ENCODE measurements at places on chromosomes 11 and 22.

DNA sequence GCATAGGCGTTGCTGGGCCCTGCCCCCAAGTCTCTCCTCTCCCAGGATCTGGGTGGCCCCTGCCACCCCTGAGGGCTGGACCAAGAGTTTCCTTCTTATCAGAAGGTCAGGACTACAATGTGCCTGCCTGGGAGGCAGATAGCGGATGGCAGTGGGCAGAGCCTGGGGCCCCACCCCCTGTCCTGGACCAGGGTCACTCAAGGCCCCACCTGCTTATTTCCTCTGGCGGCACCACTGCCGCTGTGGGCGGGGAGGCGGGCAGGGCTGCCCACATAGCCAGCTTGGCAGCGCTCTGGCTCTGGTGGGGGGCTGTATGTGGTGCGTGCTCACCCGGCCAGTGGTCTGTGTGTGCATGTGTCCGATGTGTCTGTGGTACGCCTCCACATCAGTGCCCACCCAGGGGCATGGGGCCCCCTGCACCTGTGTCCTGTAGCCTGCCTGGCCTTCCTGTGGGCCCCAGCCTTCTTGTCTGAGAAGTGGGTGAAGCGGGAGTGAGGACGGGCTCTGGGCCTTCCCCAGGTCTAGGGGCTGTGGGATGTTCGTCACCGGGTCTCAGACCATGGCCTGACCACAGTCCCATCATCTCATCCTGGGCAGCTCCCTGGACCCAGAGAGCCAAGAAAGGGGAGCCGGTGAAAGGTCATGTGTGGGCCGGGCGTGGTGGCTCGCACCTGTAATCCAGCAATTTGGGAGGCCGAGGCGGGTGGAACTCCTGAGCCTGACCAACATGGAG, 3.0 kb downstream of the GAS2L1 start:
- DNase-seq, result no peak

DNA sequence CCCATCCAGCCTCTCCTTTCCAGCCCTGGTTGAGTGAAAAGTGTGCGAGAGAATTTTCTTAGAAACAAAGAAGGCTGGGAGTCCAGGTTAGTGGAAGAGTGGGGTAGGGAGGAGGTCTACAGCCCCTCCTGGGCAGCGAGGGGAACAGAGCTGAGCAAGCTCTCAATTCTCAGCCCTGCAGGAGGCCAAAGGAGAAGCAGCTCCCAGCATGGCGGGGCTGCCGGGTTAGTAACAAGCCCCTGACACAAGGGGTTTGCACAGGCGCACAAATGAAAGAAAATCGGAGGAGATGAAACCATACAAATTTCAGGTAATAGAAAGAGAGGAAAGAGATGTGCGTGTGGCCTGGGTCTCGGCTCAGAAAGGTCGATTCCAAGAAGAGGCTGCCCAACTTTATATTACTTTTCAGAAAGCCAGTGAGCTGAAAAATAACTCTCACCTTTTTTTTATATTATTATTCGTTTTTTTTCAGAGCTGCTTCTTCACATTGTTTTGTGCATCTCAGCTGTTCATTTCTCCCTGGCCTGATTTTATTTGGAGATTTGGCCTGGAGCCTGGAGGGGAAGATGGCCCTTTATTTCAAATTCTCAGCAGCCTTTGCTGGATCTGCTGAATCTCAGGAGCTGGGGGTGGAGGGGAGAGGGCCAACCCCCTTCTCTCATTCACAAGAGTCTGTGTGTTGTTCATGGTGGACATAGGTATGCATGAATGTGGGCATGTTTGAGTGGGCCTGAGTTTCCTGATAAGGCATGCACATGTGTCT, 583.2 kb downstream of the BUD13 start:
- no peak for DNase-seq

- no peak for DNase-seq
These were observed 434 bp downstream of the BANF1 start for GRCh38 chr11:66002648-66003225.

- DNase-seq, result no peak
These were observed 86.8 kb downstream of the PTPRJ start for GRCh38 chr11:48066881-48067800.

DNA sequence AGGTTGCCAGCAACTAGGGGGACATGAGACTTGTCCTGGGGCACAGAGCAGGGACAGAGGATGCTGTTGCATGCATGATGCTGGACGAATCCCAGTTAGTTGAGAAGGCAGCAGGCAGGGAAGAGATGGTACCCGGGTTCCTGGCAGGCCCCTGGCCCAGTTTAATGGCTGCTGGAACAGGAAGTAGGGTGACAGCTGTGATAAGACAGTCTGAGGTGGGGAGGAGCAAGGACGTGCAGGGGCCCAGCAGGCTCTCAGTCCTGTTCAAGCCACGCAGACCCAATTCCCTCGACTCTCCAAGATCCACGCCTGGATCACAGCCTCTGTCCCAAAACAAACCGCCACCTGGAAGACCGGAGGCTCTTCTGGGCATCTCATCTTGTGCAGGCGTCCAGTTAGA, 32.0 kb downstream of the LRRC10B start:
- DNase-seq, result no peak

- peak; percentile 83 for DNase-seq
These were observed 25.4 kb upstream of the MUC5B start for GRCh38 chr11:1197431-1197885.

DNA sequence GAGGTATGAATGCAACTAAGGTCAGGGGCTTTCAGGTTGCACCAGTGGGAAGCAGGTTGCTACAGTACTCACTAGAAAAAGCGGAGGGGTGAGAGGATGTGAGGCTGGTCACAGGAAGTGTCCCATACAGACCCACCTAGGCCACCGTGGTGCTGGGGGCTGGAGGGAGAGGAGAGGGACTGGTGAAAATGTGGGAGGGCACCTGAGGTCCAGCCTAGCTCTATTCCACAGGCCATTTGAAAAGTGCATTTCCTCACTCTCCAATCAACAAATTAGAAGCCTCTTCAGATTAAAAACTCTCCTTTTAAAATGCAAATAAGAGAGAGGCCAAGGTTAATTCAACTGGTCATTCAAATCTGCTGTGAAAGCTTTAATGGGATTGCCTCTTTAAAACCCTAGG, 38.6 kb upstream of the NCAM1 start:
- DNase-seq, result no peak

DNA sequence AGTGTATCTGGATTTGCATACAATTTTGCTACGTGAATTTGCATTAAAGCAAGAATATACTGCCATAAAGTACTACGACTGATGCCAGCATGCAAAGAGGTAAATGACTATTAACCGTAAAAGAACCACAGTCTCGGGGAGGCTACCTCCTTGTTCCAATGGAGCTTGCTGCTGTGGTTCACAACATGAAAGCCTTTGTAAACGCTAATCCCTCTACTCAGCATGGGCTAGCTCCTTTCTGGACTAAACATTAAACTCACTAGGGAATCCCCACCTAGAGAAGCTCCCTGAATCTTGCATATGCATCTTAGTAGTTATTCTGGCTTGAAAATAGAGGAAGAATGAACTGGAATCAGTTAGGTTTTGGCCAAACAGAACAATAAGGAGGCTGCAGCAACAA, 60.5 kb upstream of the ARHGAP32 start:
- DNase-seq, result no peak

DNA sequence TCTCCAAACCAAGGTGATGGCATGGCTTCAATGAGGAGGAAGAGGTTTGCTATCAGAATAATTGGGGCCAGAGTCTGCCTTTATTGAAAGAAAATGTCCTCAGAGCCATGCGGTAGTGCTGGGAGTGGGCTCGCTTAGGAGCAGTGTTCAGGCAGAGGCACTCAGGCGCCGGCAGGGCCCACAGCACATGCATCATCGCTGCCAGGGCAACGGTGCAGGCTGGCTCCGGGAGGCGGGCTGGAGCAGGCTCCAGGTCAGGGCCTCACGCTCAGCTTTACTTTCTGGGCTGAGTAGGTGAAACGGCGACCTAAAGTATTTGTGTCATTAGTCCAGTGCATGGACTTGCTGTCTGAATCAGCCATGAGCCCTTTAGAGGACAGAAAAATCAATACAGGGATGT, 169.9 kb upstream of the CCDC90B start:
- DNase-seq, result no peak

DNA sequence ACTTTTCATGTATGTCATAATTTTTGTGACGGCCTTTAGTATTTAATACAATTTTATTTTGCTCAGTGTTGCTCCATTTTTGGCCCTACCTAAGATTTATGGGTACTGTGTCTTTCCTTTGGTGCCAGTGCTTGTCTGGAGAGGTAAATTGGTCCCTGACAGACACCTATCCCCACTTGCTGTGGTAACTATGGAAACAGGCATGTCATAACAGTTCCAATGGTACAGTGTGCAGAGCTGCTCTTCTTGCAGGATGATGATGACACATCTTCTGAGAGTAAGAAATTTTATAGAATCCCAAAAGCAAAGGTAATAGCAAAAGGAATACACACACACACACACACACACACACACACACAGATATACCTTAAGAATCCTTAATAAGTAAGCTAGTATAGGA, 118.5 kb downstream of the ELP4 start:
- DNase-seq, result no peak

DNA sequence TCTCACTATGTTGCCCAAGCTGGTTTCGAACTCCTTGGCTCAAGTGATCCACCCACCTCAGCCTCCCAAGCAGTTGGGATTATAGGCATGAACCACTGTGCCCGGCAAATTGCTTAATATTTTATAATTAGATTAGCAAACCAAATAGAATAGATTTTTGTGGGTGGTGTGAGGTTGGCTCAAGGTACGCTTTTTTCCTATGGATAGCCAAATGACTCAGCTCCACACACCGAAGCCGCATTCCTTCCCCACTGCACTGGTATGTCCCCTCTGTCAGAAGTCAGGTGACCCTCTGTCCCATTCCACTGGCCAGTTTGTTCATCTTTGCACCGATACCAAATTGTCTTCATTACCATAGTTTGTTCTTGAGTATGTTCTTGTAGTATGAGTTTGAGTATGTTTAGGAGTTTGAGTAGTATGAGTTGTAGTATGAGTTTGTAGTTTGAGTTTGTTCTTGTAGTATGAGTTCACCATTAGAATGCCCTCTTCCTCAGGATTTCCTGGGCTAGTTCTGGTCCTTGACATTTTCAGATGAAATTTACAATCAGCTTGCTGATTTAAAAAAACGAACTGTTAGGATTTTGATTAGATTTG, 19.4 kb downstream of the SUSD2 start:
- no peak for DNase-seq

GRCh38 chr11:126165757-126166156, 45.7 kb downstream of the RPUSD4 start:
- DNase-seq, result no peak

DNA sequence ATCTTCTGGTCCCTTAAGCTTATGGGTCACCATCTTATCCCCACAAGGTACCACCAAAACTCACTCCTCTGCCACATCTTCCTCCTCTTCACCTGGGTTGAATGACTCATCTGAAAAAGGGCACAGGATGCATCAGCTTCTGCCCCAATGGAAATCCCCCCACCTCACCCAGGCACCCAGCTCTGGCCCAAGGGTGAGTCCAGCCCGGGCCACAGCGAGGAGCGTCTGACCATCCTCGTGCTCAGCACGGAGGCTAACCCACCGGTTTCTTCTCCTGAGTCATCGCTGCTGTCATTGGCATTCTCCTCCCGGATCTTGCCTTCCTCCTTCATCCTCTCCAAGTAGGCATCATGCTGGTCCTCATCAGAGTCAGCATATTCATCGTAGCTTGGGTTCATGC, 5.3 kb upstream of the TNKS1BP1 start:
- DNase-seq, result no peak

- DNase-seq, result no peak
These were observed 56.1 kb downstream of the SMCO4 start for GRCh38 chr11:93487032-93487483.

DNA sequence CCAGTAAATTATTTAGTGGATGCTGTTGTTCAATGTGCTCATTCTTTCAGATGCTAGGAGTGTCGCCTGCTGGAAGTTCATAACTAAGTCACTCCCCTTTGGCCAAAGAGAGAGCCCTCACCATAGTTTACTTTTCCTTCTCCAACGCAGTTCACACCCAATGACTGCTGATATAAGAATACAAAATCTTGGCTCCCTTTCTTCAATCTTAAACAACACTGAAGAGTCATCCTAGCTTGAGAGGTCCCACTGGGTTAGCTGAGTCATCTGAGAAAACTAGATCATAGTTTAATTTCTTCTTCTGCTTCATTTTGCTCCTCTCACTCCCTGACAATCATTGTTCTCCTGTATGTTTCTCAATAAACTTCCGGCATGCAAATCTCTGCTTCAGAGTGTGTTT, 5.4 kb upstream of the OR52L1 start:
- DNase-seq, result no peak

GRCh38 chr22:47443836-47444745, 681.6 kb downstream of the TBC1D22A start:
- DNase-seq, result peak; percentile 82

- DNase-seq, result no peak
These were observed 330.3 kb downstream of the C11orf87 start for GRCh38 chr11:109752212-109752825.

DNA sequence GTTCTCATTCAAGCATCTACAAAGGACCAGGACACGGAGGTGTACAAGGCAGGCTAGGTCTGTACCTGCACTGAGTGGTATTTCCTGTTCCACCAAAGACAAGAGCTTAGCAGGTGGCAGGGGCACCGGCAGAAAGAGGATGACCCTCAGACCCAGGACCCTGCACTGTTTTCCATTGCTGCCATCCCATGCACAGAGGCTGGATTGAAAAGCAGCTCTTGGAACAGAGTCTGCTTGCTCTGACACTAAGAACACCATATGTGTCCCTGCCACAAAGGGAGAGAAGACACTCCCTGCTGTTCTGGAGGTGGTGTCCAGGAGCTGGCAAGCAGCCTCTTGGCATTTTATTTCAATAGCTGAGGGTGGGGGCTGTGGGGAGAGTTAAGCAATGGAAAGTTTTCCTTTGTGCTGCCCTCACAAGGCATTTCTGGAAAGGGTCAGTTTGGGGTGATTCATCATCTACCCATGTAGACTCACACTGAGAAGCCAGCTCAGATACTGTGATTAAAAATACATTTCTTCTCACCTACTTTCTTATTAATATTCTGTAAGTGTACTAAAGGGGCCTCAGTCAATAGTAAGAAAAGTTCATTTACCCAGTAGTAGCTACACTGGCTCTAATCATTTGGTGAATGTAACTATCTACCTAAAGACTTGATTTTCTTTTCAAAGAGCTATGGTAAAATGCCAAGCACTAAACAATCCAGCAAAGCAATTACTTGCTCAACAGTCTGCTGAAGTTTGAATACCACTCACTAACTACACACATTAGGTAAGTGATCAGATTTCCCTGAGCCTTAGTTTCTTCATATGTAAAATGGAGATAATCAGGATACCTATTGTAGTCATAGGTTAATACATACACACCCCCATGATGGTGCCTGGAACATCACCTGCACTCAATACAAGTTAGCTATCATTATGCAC, 55.2 kb downstream of the SLC1A2 start:
- peak; percentile 88 for DNase-seq

All from osteocyte (in vitro differentiated cells).